Uterus (tissue), 4 donors: ENCODE measurements at places on chromosomes 2 and 18. TPM values are rescaled to one million over a fixed set of nuclear protein-coding genes. Genes with fewer than 3 reads are reported as not detected.

GRCh38 chr2:33059471-33060156 lies 112.9 kb downstream of the LTBP1 start:
- DNase-seq: no peak

MFSD6 gene
- 30.3 TPM for total RNA-seq

- DNase-seq: no peak
Observed at GRCh38 chr2:85511008-85511811, 27.8 kb upstream of the MAT2A start.

DSG4 gene
- not detected for total RNA-seq

DNA sequence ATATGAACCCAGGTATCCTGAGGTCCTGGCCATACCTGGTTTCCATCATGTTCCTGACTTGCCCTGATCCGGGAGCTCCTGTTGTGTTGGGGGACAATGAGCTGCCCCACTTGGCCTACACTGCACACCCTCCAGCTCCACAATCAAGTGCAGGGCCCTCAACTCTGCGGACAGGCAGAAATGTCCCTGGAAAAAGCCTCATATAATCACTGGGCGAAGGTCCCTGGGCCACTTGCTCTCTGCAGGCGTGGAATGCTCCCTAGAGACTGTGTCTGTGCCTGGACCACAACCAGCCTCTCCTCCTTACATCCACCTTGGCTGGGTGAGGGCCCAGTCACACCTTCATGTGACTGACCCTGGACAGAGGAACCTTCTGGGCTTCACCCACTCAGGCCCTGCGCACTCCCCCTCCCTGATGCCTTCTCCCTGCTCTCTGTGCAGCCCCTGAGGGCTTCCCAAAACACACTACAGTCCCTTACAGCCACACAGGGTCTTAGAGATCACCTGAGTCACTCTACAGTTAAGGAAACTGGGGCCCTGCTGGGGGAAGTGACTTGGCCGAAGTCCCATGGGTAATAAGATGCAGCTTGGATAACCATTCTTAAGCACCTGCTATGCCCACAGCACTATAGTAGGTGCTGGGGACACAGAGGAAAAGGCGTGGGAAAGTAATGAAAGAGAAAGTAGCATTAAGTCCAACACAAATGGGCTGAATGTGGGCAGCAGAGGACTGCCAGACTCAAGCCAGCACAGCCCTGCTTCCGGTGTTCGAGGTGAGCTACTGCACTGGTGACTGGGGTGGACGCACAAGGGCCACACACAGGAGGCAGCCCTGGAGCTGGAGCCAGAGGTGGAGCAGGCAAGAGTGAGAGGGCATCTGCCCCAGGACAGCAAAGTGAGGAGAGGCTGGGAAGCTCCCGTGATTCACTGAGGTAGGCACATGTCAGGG lies 9.8 kb downstream of the BOLA3 start:
- DNase-seq: no peak

GRCh38 chr18:50127516-50128210 lies 67.3 kb downstream of the MYO5B start:
- no peak for DNase-seq

DNA sequence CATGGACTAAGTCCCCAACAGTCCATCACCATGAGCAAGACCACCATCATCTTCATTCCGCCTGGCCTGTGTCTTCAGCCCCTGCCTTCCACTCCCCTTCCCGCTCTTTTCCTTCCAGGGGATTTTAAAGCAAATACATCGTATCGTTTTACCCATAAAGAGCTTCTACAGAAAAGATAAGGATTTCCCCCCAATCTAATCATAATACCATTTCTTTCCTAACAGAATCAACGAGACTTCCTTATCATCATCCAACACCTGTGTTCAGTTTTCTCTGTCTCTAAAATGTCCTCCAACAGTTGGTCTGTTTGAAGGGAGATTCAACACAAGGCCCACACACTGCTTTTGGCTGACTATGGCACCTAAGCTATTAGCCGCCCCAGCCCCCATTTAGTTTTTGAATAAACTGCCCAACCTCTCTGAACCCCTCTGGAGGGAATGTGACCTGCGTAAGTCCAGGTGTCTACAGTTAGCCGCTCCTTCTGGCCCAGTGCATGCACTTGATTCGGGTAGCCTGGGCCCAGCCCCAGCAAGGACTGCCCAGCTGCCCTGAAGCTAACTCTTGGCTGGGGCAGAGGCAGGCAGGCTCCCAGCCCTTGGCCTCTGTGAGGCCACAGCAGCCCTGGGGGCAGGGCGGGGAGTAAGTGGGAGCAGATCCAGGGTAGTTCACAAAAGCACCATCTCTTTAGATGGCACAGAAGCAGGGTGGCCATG lies 25.3 kb upstream of the SEMA4C start:
- no peak for DNase-seq

- DNase-seq: no peak
Observed at GRCh38 chr2:145199827-145200706, 680.1 kb upstream of the ZEB2 start.

GRCh38 chr18:78770139-78770822 lies 209.3 kb upstream of the SALL3 start:
- no peak for DNase-seq

MALL gene
- 46.4 TPM for total RNA-seq

GRCh38 chr2:100675855-100676254 lies 113.1 kb downstream of the PDCL3 start:
- no peak for DNase-seq
